ENCODE measurements at places on chromosomes 6 and 20.
A peak's percentile ranks its signal among the peaks of the same experiment; 100 is the strongest.

GRCh38 chr6:37648465-37649330, 49.0 kb downstream of the MDGA1 start:
- DNase-seq = no peak

DNA sequence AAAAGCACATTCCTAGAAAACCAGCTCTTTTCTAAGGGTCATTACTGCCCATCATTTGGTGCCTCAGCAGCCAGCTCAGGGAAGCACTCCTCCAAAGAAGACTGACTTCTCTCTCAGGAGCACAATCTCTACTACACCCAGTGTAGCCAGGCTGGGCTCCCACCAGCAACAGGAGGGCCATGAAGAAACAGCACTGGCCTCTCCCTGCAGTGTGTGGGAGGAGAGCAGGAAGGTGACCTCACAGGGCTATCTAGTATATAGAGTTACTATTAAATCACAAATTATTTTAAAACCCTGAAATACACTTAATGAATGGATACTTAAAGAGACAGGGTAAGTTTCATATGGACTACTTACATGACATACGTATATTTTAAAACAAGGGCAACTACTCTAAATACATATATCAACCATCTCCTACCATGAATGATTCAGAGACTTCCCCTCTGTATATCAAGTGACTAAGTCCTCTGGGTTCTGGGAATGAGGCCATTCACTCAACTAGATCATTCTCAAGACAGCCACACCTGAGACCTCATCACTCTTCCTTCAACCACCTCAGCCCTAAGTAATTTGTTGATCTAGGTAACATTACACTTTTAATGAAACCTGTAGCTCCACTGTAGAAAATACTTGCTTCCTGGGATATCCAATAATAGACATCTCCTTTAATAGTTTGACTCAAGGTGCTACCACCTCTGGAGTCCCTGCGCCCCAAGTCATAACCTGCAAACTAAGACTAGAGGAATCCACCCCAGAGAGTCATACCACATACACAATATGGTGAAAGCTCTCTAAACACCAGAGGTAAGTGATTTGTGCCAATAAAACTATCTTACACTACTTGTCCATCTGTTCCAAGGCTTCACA, 25.2 kb downstream of the TBX18 start:
- DNase-seq = peak; percentile 44

- peak; percentile 49 for DNase-seq
Observed at GRCh38 chr6:152642578-152643375, 5.6 kb upstream of the SYNE1 start.

- no peak for DNase-seq
Observed at GRCh38 chr6:111439171-111439570, 43.8 kb downstream of the REV3L start.

GRCh38 chr6:35181308-35181932, 32.3 kb upstream of the SCUBE3 start:
- DNase-seq = peak; percentile 60

- DNase-seq = no peak
Observed at GRCh38 chr20:56943946-56944945, 315.1 kb downstream of the TFAP2C start.

GRCh38 chr20:38779247-38780097, 26.0 kb upstream of the PPP1R16B start:
- no peak for DNase-seq

DNA sequence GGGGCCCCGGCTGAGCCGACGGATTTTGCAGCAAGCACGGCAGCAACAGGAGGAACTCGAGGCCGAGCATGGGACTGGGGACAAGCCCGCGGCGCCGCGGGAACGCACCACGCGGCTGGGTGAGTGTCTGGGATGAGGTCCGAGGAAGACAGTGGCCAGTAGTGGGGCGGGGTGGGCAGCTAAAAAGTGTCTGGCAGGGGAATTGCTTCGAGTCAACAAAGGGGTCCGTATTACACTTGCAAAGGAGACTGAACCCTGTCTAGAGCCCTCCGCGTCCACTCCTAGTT, 356 bp downstream of the BYSL start:
- DNase-seq = peak; percentile 45
